ENCODE measurements at places on chromosomes 6 and 20.

- DNase-seq, result peak; percentile 64
Observed at GRCh38 chr6:39347906-39348585, 25.5 kb upstream of the KCNK16 start.

GRCh38 chr20:41318271-41318649, 729 bp upstream of the ZHX3 start:
- no peak for DNase-seq

- no peak for DNase-seq
Observed at GRCh38 chr6:168440520-168441433, at the start of gene SMOC2. Gene SMOC2 (plus strand): TSS chr6:168441184. CDS start chr6:168441371, 187 bp downstream.

DNA sequence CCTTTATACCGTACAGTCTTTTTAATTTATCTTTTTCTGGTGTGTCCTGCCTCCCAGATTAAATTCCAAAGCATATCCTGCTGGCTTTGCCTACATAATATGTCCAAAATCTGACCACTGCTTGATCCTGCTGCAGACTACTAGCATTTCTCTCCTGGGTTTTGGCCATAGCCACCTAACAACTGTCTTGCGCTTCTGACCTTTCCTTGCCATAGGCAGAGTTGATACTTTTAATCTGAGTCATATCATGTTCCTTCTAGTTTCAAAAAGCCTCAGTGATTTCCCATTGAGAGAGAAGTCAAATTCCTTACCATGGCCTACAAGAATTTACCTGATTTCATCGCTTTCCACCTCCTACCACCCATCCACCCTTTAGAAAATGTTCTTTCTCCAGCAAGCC, 104.8 kb downstream of the BCKDHB start:
- DNase-seq, result no peak

- DNase-seq, result no peak
Observed at GRCh38 chr6:91653895-91654294, 1067.0 kb upstream of the MAP3K7 start.

GRCh38 chr6:16633465-16633864, 127.8 kb downstream of the ATXN1 start:
- DNase-seq, result no peak

- no peak for DNase-seq
Observed at GRCh38 chr6:8100159-8100854, 2.0 kb downstream of the EEF1E1 start.

- DNase-seq, result no peak
Observed at GRCh38 chr6:92687278-92687677, 732.1 kb downstream of the EPHA7 start.

GRCh38 chr6:1043458-1043836, 268.5 kb upstream of the FOXQ1 start:
- no peak for DNase-seq

DNA sequence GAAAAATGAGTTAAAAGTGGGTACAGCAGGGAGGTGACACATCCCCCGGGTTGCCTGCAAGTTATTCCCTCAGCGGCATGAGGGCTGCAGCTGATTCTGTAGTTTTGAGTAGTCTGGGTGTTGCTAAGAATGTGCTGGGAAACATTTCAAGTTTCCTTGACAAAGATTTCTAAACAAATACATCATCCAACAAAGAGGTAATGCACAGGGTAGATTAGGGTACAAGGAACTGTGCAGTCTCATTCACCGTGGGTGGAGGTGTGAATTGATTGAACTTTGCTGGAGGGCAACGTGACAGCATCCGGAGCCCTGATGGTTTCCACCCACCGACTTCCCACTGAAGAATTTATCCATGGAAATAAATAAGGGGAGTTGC, 21.8 kb downstream of the CASS4 start:
- no peak for DNase-seq

DNA sequence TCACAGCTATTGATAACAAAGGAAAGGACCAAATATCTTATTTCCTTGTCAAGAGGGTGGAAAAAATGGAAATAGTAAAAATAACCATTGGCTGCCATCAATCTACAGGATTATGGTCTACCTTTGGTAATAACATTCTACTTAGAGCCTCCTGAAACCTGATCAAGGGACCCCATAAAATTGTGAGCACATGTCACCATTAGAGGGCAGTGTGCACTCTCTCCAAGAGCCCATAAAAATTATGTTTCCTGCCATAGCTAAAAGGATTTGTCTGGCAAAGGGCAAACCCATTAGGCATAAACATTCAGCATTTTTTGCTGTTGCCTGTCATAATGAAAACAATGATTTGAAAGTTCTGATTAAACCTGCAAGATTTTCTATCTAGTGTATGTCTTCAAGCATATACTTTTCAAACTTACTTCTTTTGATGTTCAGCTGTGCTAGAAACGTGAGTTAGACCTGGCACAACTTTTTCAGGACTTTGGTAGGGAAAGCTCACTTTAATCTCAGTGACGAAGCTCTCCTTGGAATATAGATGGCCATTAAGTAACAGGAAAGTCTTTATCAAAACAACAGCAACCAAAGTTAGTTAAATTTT, 120.7 kb upstream of the ZFP64 start:
- peak; percentile 26 for DNase-seq

GRCh38 chr6:157227202-157228166, 95.8 kb downstream of the TMEM242 start:
- no peak for DNase-seq

GRCh38 chr20:63434599-63435378, 37.7 kb downstream of the KCNQ2 start:
- peak; percentile 73 for DNase-seq

All from stimulated activated CD4-positive, alpha-beta T cell treated with anti-CD3 and anti-CD28 coated beads, Interleukin-4, amount 100 ng/mL, for 1 hour (primary cell).